NCI-H1048 (cell line): ENCODE measurements at places on chromosomes 4 and X.

GRCh38 chr4:27084685-27085361 lies 224.2 kb downstream of the STIM2 start:
- DNase-seq: peak; percentile 55

DNA sequence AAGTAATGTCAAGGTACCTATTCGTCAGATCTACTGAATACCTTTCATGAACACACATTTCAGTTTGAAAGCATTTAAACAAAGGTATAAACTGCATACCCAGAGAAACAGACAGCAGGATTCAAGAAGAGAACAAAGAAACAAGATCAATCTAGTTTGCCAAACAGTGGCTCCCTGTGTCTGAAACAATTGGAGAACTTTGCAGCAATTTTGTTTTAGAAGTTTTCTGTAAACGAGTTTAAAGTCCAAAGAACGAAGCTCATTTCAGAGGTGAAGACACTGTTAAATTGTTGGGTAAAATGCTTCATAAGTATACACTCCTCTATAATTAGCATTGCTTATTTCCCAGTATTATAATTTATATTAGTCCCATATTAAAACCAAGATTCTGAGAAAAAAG lies 21.4 kb upstream of the NSUN7 start:
- DNase-seq: no peak

- DNase-seq: no peak
Observed at GRCh38 chrX:107704181-107704580, 71.4 kb downstream of the TSC22D3 start.

DNA sequence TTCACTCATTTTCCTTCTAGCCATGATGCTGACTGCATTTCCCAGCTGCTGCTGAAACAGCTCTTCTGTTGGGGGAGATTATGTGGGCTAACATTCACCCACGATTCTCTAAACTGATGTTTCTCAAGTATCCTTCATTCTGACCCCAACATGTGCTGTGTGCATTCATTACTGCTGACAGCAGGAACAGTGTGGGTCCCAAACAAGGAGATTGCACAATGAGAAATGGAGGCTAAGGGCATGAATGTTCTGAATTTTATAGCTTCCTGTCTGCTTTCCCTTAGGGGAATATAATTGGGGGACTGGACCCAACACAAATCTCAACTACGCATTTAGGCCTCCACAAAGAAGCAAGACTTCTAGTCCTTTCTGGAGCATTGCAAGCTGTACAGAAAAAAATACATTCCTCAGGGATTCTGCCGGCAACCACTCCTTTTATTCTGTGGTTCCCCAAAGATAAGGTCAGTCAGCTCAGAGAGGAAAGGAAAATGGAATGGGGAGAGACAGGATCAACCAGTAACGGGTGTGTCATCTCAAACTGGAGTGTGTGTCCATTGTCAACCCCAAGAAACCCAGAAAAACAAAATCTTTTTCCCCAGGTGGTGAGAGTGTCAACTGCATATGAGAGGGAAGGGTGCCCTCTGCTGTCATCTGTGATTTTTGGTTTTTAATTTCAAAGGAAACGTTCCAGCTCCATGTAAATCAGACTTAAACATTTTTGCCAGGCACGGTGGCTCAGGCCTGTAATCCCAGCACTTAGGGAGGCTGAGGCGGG lies 81.5 kb upstream of the EGFL6 start:
- DNase-seq: peak; percentile 50

DNA sequence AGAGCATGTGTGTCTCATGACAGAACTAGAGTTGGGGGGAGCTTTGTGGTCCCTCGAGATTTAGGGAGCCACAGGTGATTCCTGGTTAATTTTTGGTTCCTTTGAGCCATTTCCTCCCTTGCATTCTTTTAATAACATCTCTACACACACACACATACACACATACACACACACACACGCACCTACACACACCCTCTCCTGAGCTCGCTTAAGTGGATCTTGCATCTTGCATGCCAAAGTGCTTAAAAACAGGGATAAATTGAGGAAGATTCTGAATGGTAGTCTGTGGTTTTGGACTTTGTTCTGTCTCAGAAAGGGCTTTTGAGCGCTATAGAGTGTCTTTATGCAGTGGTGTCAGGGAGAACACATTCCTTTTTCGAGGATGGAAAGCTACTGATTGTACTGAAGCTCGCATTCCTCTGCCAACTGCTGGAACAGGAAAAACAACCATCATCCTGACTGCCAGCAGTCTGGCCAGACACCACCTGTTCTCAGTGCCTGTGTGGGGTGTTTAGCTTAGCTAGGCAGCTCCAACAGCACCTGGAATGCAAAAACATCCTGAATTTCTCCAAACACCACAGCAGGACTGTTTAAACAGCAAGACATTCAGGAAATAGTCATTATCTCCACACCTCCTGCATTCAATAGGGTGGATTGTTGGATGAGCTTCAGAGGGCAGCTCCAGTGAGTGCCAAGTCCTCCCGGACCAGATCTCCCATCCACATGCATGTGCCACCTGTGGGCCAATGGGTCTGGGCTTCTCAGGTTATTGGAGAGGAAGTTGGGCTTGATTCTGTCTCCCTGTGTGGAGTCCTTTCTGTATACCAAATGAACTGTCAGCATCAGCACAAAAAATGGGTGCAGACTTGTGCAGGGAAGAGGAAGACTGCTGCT lies 21.9 kb upstream of the IGFBP7 start:
- no peak for DNase-seq
